ENCODE measurements at places on chromosomes 5 and 9. TPM values are rescaled to one million over a fixed set of nuclear protein-coding genes. Genes with fewer than 3 reads are reported as not detected.

- no peak overlapping the region for H3K4me3 ChIP-seq
- DNase-seq = no peak
- H3K27ac ChIP-seq = no peak overlapping the region
- H3K27me3 ChIP-seq = no peaks in the 10 kb centered on the region
Observed at GRCh38 chr5:175687231-175687701, 29.4 kb downstream of the HRH2 start.

GRCh38 chr9:76090330-76090729, 199.9 kb downstream of the PCSK5 start:
- H3K4me3 ChIP-seq = no peak overlapping the region
- no peaks in the 10 kb centered on the region for H3K27me3 ChIP-seq
- H3K36me3 ChIP-seq = no peaks in the 10 kb centered on the region
- peaks cover 10% of the 10 kb centered on the region for H3K4me1 ChIP-seq
- DNase-seq = no peak

- H3K4me1 ChIP-seq = peaks cover 53% of the 10 kb centered on the region
- no peaks in the 10 kb centered on the region for H3K36me3 ChIP-seq
- H3K27ac ChIP-seq = peak overlapping the region; percentile 86
- H3K27me3 ChIP-seq = no peaks in the 10 kb centered on the region
- no peak for DNase-seq
- H3K4me3 ChIP-seq = peak overlapping the region; percentile 82
Observed at GRCh38 chr5:129096382-129096991, 1.9 kb downstream of the ISOC1 start.

Gene GPRIN1
- total RNA-seq = 0.42 TPM

GRCh38 chr5:73626814-73627313, 868 bp downstream of the ARHGEF28 start:
- H3K27me3 ChIP-seq = no peaks in the 10 kb centered on the region
- H3K36me3 ChIP-seq = no peaks in the 10 kb centered on the region
- H3K4me1 ChIP-seq = peaks cover 26% of the 10 kb centered on the region
- peak overlapping the region; percentile 90 for H3K27ac ChIP-seq
- no peak for DNase-seq

Gene ZNF483
- 14.1 TPM for total RNA-seq

Gene FAT2
- total RNA-seq = not detected

DNA sequence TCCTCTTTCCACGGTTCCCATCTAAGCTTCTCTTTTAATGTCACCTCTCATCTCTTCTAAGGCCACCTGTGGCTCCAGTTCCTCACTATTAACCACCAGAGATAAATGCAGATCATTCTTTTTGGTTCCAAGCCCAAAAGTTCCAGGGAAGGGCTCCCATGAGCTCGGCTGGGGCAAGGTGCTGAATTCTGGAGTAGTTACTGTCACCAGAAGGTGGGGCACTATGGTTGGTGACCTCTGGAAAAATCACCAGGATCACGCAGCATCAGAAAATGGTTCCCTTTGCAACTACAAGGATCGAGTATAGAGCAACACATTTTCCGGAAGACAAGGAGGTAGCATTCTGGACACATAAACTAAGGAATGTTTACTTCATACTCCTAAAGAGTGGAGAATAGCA, 528.7 kb upstream of the DAP start:
- H3K27ac ChIP-seq = no peak overlapping the region
- H3K27me3 ChIP-seq = no peaks in the 10 kb centered on the region
- no peak overlapping the region for H3K4me3 ChIP-seq

DNA sequence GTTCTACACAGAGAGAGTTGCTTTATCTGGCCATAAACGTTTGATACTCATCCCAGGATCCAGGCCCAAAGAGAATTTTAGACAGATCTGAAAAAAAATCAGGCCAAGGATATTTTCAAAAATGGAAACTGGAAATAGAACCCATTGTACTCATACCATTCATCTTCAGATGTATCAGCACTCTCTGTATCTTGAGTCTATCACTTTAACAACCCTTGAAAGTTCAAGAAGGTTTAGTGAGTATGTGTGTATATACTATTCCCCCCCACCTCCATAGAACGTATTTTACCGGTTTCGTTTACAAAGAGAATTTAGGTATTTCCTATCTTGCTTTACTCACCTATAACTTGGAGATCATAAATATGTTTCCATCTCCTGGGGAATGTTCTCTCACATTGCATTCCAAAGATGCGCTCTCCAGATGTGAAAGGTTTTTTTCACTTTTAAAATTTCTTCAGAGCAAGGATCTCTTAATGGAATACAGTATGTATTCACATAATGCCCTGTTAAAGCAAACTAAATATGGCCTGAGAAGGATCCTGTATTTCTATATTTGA, 105.5 kb upstream of the TUT7 start:
- no peaks in the 10 kb centered on the region for H3K27me3 ChIP-seq
- no peak for DNase-seq
- H3K27ac ChIP-seq = no peak overlapping the region
- H3K4me1 ChIP-seq = peaks cover 8% of the 10 kb centered on the region

GRCh38 chr5:179797741-179798140, 4.0 kb downstream of the LTC4S start:
- peaks cover 56% of the 10 kb centered on the region for H3K4me1 ChIP-seq
- no peak overlapping the region for H3K27ac ChIP-seq
- H3K27me3 ChIP-seq = no peaks in the 10 kb centered on the region
- H3K4me3 ChIP-seq = no peak overlapping the region
- peaks cover 38% of the 10 kb centered on the region for H3K36me3 ChIP-seq
- DNase-seq = no peak

Gene SLC46A2
- total RNA-seq = 0.17 TPM

DNA sequence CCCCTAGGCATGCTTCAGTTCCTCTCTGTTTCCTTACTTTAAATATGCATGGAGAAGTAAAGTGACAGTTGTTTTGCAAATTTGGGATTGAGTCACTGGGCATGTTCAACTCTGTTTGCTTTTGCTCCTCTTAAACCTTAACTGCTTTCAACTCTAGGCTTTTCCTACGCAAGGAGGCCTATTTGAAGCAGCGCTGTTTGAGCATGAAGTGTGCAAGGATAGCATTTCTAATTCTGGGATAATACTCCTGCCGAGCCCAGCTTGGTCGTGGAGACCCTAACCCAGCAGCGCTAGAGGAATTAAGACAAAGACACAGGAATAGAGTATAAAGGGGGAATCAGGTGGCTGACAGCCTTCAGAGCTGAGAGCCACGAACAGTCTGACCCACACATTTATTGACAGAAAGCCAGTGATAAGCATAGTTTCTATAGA, 803.4 kb upstream of the CDH10 start:
- H3K36me3 ChIP-seq = no peaks in the 10 kb centered on the region
- DNase-seq = no peak
- H3K4me1 ChIP-seq = no peaks in the 10 kb centered on the region
- H3K4me3 ChIP-seq = no peak overlapping the region
- H3K27me3 ChIP-seq = no peaks in the 10 kb centered on the region
- no peak overlapping the region for H3K27ac ChIP-seq

GRCh38 chr5:61974680-61975079, 331.3 kb upstream of the KIF2A start:
- no peak overlapping the region for H3K4me3 ChIP-seq
- no peak for DNase-seq

- peak overlapping the region; percentile 25 for H3K27ac ChIP-seq
- DNase-seq = no peak
- H3K4me3 ChIP-seq = no peak overlapping the region
- H3K36me3 ChIP-seq = no peaks in the 10 kb centered on the region
Observed at GRCh38 chr9:16442622-16443021, 427.8 kb downstream of the BNC2 start.

Gene PCDHGB1
- 2.9 TPM for total RNA-seq

Gene LCN10
- total RNA-seq = 7.0 TPM

DNA sequence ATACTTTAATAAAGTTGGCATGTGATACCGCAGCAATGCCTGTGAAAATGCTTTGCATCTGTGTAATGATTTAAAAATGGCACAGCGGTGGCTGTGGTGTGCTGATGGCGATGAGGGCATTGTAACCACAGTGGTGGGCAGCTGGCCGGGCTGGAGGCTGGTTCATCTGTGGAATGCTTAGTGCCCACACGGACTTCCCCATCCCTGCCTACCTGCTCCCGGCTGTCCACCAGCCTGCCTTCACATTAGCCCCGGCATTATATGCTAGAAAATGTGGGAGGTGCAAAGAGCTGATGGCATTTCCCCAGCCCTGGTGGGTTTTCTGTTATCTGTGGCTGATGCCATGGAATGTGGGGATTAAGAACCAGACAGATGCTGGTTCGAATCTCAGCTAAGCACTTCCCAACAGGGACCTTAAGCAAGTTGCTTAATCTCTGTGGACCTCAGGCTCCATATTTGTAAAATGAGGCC, 2.9 kb upstream of the NDST1 start:
- DNase-seq = no peak
- no peak overlapping the region for H3K4me3 ChIP-seq
- H3K27ac ChIP-seq = peak overlapping the region; percentile 29
- H3K27me3 ChIP-seq = no peaks in the 10 kb centered on the region
